Muscle of back (tissue), 13 donors: ENCODE measurements at places on chromosomes 5 and 9.

DNA sequence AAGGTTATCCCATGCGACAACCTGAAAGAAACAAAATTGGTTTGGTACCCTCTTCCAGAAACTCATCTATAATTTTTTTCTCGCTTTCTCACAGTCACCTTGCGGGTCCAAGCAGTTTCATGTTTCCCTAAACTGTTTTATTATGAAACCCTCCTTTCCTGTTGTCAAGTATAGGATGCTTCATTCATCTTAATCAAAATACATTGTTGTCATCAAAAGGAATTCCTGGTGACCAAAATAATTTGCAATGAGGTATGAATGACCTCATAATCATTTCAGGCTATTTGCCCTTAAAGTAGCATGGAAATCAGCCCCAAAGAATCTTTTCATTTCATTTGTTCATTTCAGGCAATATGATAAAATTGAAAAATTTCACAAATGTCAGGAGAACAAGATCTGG, 503.0 kb downstream of the SPATA31D1 start:
- no peak for DNase-seq

GRCh38 chr5:32013658-32014057, 160.5 kb downstream of the GOLPH3 start:
- DNase-seq: no peak

DNA sequence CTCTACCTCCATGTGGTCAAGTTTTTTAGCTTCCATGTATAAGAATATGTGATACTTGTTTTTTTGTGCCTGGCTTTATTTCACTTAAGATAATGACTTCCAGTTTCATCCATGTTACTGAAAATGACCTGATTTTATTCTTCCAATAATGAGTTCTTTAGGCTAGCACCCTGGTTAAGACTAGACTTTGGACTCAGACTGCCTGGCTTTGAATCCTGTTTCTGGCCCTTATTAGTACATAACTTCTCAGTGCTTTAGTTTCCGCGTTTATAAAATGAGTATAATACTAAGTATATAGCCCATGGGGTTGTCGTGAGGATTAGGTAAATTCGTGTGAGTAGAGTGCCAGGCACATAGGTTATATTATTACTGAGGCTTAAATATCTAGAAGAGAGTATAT, 18.5 kb downstream of the KIAA1958 start:
- DNase-seq: no peak

DNA sequence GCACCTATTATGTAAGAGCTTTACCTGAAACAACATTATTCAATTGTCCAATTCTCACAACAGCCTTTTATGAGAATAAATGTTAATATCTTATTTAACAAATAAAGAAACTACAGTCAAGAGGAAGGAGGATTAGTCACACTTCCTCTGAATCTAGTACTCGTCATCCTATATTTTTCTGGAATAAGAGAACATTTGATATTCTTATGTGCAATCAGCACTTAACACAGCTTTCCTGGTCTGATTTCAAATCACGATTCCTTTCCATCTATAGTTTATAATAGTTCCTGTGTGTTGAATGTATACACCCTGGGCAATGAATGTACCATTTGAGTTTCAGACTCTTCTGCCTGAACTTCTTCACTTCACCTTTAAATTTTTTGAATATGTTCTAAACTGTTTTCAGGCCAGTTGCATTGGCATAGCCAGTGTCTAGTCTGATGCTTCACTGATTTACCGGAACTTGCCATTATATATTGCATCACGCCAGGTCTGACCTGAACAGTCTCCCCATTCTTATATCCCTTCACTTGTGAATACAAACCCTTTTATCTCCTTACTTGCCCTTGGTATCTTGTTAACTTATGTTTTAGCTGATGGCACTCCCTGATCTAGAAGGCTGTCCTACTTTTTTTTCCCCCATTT, 698.3 kb downstream of the MAT2B start:
- no peak for DNase-seq

DNA sequence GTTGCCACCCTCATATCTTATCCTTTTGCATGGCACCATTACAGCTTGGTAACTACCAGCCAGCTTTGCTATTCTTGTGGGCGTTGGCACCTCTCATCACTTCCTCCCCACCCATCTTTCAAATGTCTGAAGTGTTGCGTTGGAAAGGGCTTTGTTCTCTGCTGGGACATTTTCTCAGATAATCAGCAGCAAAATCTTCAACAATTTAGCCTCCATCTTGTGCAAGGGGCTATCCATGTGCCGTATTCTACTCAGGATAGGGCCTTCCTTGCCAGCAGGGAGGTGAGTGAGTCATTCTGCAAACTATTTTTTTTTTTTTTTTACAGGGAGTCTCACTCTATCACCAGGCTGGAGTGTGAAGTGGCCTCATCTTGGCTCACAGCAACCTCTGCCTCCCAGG, 62.1 kb upstream of the NUDT12 start:
- no peak for DNase-seq

DNA sequence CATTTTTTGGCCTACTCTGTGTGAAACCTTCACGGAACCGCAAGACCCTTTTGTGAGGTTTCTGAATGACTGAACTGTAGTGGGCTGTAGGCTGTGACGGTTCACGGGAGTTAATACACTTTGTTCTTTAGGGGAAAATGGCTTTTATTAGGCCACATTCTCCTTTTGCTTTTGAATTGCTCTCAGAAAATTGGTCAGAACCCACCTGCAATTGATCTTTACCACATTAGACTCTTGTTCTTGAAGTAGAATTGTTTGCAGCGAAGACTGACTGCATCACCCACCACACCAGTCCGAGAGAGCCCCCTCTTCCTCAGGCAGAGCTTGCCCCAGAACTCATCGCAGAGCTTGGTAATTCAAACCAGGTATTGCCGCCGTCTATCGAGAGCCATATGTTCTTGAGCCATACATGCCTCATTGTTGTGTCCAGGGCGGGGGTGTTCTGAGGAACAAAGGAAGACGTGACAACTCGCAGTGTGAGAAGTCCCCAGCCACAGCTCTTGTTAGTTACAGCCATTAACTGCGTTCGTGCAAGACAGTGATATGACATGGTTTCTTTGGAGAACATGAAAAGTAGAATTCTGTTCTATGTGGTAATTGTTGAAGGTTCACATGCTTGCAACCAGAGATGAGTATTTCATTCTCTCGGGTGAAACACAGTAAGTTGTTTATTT, 166.4 kb upstream of the OTULINL start:
- DNase-seq: no peak

DNA sequence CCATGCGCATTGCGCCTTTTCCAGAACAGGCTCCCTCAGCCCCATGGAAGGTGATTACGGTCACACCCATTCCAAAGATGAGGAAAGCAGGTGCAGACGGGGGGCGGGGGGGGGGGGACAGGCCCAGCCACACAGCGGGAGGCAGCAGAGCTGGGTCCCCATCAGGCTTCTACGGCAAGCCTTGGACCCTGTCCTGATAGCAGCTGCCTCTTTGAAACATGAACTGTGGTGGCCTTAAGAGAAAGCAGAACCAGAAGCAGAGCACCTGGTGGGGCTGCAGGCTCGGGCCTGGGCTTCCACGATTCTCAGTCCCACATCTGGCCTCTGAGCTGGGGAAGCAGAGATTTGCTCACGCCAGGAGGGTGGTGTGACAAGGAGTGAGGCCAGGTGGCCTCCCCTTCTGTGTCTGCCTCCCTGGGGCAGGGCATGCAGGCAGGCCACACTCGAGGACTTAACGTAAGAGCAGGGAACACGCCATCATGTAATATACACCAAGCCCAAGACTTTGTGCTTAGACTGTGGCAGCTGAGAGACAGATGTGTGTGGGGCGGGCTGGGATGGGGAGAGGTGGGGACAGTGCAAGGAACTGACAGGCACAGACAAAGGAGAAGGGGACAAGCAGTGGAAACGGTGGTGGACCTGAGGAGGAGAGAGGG, 14.2 kb upstream of the PHYKPL start:
- DNase-seq: no peak

- no peak for DNase-seq
Measured at GRCh38 chr5:133220851-133221674, 169.2 kb downstream of the HSPA4 start.

DNA sequence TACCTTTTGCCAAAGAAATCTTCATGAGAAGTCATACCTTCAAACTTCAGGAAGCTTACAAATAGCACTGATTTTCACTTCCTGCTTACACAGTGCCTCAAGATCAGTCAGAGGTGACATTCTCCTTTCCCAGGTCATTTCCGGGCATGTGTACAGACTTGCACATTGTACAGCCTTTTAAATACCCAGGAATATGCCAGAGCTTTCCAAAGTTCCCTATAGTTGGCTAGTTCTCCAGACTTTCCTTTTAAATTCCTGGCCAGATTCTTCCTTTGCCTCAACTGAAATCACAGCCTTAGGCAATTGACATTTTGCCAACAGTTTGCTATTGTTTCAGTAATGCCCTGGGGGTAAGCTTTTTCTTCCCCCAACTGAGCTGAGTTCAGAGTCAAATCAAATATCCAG, 47.2 kb downstream of the RFX3 start:
- DNase-seq: no peak

DNA sequence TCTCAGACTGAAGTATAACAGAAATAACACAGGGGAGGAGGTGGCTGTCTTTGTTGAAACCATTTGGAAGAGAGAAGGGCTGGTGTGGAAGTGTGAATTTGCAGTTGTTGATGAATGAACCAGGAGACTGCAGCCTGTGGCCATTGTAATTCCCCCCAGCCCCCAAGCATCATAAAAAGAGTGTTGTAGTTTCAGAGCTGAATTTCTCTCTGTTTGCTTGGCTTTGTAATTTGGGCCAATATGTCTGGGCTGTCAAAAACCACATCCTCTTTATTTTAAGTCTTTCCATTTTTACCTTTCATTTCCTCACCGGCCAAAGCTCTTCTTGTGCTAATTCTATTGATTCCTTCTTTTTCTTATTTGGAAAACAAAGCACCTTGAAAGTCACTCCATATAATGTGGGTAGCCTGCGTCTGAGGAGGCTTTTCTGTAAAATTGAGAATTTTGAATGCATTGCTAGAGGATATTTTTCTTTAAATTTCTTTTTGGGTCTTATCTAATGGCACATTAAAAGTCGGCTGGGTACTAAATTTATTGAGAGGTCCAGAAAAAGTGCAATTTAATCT, 383.3 kb downstream of the OSTF1 start:
- DNase-seq: no peak

GRCh38 chr5:175689147-175689991, 31.5 kb downstream of the HRH2 start:
- no peak for DNase-seq

DNA sequence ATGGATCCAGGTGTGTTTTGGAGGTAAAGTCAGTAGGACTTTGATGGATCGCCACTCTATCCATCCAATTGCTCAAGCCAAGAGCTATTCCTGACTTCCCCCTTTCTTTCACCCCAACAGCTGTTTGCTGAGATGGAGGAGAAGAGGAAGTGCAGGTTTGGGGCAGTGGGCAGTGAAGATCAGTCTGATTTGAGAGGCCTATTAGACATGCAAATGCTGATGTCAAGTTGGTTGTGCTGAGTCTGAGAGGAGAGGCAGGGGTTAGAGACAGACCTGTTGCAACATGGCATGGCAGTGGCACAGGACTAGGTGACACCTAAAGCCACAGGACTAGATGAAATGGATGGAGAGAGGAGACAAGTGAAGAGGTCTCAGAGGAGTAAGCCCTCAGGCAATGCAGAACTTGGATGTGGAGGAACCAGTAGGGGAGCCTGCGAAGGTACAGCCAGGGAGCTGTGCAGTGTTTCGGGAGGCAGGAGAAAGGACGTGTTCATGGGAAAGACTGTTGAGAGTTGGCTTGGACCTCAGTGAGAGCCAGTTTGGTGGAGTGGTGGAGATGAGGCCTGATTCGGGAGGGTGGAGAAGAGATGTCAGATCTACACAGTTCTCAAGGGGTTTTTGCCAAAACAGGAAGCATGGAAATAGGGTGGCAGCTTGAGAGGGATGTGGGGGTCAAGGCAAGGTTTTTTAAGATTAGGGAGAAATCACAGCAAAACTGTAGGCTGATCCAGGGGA, 175.0 kb downstream of the MACROH2A1 start:
- no peak for DNase-seq

GRCh38 chr5:56815658-56816545, 553 bp downstream of the MAP3K1 start:
- no peak for DNase-seq

DNA sequence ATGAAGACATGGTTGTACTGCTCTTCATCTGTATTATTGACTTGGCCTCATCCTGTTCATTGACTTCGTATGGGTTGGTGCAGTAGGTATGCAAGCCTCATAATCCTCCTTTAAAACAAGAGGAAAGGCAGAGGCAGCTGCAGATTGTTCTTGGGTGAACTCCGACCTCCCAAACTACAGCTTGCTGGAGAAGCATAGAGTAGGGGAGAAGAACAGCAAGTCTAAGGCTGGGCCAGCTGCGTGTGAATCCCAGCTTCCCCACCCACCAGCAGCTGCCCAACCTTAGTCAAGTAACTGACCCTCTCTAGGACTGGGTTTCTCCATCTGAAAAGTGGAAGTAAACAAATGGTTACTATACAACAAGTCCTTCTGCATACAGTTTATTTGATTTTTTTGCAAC, 114.5 kb upstream of the WWC1 start:
- DNase-seq: no peak

- DNase-seq: no peak
Measured at GRCh38 chr5:120327180-120327579, 136.9 kb upstream of the PRR16 start.

DNA sequence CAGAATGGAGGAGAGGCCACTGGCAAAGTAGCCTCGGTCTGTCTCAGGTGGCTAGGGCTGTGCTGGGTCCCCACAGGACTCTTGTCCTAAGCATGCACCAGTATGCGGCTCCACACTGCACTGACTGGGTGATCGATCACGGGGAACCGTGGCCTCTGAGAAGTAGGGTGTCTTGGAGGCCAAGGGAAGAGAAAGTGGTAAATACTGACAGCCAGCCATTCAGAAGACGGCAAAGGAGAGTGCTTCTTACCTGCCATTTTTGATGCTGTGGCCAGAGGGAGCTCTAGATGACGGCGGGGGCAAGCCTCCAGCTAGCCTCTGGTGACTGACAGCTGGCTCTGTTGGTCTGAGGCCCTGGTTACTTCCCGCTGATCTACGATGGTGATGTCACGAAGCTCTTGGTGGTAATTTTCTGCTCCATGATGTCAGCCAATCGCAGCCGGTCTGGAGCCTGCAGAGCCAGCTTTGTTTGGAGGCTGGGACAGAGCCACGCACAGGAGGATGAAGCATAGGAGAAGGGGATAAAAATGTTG, 40.4 kb upstream of the GADD45G start:
- DNase-seq: no peak

- DNase-seq: no peak
Measured at GRCh38 chr5:151469386-151469785, 22.0 kb downstream of the SLC36A1 start.

GRCh38 chr5:969408-969839, 39.2 kb upstream of the NKD2 start:
- no peak for DNase-seq

DNA sequence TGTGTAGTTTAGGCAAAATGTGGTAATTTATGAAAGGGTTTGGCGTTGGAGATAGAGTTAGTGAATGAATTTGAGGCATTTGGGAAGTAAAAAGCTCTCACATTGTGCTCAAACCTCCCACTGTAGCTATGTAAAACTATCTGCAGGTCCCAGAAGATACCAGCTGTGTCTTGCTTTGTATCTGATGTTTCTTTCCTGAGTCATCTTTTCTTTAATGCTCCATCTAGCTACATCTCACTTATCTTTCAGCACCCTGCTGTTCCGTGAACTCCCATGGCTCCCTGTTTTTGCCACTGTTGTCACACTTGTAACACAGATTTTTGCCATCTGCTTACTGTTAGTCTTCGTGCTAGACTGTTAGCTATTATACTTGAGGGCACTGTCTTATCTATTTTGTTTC, 253.1 kb downstream of the NPR3 start:
- no peak for DNase-seq
